ENCODE measurements at places on chromosomes 2 and 18.

DNA sequence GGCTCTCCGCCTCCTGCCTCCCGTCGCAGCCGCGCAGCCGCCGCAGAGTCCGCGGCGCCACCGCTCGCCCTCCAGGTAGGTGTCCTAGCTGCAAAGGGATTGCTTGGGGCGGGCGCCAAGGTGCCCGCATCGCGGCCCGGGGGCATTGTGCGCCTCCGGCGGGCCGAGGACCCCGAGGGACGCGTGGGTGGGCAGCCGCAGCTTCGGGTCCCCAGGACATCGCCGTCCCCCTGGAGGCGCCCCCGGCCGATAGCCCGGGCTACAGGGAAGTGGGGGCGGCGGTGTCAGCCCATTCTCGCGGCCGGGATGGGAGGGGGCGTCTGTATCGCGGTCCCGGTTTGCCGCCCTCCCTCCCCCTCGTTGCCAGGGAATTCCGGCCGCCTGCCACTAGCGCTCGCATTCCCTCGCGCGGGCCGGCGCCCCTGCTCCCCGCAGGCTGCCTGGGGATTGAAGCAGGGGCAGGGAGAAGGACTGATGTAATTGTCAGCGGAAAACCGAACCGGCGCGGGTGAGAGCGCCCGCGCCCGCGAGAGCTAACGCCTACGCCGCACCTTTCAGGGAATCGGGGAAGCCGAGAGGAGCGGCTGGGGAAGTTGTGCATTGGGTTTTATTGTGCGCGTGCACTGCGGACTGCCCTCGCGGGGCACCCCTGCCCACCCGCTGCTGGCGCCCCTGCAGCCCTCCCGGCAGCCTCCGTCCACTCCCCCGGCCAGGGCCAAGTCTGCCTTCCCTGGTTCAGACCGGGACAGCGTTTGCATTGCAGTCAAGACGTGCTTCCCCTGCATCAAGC, 483 bp downstream of the OSBPL6 start:
- no peak for DNase-seq

- DNase-seq, result no peak
Observed at GRCh38 chr18:8890957-8891464, 185.7 kb downstream of the MTCL1 start.

GRCh38 chr2:58107803-58108710, 61.5 kb downstream of the VRK2 start:
- DNase-seq, result no peak

GRCh38 chr2:38141501-38141900, 65.5 kb upstream of the CYP1B1 start:
- DNase-seq, result no peak

DNA sequence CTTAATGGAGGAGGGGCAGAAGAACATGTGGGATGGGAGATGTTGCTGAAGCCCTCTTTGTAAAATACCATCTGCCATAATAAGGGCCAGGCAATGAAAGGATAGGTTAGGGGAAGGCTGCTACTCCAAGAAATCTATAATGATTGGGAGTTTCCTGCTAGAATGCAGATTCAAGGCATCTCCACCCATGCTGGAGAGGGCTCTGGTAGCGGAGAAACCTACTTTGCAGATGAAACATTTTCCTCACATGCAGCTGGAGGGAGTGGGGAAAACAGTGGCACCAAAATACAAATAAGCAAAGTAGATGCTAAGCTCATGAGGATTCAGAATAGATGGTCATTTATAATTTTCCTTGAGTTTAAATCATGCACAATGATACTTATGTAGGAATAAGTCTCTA, 82.3 kb upstream of the GCFC2 start:
- DNase-seq, result no peak

DNA sequence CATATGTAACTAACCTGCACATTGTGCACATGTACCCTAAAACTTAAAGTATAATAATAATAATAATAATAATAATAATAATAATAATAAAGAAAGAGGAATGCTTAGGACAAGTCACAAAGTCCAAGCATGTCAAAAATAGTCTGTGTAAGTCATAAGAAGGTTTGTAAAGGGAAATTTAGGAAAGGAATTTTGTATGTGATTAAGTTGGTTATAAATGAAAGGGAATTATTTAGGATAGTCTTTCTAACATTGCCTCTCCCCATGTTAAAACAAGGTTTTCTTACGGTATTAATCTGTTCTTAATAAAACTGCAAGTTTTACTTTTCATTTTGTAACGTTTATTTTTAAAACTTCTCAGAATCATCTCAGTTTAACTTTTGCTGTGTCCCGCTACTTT, 62.8 kb downstream of the SESTD1 start:
- DNase-seq, result no peak

DNA sequence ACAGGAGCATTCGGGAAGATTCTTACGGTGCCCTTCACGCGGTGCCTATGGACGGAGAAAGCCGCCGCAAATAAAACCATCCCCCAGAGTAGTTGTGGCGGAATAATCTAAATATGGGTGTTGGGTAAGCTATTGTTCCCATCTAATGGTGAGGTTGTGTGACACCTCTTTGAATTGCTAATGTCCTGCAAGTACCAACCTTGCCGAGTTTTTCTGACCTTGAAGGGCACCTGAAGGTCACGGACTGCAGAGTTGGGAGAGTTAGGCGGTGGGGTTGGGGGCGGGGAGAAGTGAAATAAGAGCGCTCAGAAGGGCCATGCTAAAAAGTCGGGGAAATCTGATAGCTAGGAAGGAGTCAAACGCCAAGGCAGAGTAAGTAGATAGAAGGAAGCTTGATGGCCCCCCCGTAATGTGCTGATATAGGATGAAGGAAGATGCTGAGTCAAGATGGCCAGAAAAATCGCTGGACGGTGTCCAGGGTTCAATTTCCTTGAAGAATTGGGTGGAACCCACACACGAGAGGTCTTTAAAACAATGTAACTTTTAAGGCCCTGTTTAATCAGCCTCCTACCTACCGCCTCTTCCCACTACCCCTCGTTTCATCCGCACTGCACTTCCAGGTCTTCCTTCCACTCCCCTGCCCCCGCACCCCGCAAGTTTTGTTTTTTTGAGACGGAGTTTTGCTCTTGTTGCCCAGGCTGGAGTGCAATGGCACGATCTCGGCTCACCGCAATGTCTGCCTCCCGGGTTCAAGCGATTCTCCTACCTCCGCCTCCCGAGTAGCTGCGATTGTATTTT, 600 bp downstream of the KATNAL2 start:
- DNase-seq, result no peak

GRCh38 chr2:72603481-72603880, 222.4 kb downstream of the EXOC6B start:
- no peak for DNase-seq

DNA sequence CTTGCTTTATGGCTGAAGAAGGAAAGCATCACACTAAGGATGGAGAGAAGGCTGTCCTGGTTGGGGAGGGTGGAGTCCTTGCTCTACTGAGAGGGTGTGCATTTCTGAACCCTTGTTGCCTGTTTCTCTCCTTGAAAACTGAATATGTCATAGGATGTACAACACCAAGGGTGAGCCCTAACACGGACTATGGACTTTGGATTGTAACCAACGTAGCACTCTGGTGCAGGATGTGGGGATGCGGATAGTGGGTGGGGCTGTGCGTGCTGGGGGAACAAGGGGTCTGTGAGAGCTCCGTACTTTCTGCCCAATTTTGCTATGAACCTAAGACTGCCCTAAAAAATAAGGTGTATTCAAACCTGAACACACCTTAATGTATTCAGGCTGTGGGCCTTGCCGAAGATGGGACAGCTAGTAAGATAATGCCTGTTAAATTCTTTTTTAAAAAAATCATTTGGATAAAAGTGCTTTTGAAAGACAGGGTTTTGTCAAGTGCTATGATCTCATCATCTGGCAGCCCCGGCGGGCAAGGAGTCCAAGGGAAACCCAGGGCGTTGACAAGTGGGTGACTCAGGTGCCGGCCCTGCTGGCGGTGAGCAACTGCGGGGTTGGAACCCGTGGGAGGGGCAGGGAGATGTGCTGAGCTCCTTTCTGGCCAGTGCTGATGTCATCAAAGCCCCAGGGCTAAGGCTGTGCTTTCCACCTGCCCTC, 54.0 kb downstream of the GATA6 start:
- no peak for DNase-seq

GRCh38 chr2:23635442-23636340, 250.7 kb downstream of the KLHL29 start:
- DNase-seq, result no peak

DNA sequence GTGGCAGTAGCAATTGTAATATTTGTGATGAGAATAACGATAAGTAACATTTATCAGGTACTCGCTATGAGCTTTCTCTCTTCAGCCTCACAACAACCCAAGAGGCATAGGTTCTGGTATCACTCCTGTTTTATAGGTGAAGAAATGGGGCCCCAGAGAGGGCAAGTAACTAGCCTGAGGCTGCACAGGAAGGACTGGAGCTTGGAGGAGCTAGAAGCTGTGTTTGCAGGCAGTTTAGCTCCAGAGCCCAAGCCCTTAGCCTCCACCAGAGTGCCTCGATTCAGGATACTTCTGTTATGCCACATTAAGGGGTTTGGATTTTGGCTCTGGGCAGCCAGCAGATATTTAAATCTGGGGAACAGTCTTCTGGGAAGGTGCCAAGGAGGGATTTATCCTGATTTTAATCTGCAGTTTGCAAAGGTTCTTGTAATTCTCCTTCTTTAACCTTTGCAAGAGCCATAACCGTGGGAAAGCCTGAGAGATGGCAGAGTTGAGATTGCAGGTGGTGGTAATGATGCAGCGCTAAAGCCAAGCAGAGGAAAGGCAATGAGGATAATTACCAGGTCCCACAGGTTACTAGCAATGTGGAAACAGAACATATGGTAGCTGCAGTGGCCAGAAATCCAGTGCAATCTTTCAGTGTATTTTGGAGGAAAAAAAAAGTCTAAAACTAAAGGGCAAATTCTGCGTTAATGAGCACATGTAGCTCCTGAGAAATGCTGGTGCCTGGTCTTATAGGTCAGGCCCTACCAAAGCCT, 9.1 kb downstream of the MOCOS start:
- DNase-seq, result no peak

DNA sequence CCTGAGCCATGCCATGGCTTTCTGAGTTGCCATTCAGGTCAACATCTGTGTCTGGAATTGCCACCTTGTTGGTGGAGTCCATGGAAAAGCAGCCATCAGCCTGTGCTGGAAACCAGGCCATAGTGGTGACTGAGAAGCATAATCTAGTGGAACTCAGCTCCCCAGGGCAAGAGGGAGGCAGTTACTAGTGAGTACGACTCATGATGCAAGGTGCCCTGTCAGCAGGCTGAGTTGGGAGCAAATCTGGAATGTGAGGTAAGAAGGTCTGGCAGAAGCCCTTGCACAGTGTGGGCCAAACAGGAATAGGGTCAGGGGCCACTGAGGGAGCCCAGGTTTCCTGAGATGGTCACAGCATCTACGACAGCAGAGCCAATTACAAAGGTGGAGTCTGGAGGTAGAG, 37.1 kb downstream of the SULT1C2 start:
- no peak for DNase-seq

- no peak for DNase-seq
Observed at GRCh38 chr18:25125680-25126079, 226.3 kb downstream of the ZNF521 start.

GRCh38 chr18:59697236-59697932, at the start of gene CCBE1:
TSS of gene CCBE1 (minus strand) at chr18:59697423.
- DNase-seq, result no peak

DNA sequence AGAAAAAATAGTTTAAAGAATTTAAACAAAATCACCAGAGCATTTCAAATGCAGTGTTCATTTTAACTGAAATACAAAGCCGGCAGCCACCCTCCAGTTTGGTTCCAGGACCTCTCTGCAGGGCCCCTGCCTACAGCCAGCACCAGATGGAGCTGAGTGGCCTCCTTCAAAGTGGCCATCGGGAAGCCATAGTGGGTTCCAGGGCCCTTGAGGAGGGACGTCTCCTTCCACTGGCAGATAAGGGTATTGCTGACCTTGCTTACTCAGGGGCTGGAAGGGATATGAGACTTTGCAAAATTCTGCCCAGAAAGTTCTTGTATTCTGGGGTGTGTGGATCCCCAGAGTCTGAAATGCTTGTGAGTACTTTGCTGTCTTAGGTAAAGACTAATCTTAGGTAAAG, 205.2 kb upstream of the APCDD1 start:
- no peak for DNase-seq

DNA sequence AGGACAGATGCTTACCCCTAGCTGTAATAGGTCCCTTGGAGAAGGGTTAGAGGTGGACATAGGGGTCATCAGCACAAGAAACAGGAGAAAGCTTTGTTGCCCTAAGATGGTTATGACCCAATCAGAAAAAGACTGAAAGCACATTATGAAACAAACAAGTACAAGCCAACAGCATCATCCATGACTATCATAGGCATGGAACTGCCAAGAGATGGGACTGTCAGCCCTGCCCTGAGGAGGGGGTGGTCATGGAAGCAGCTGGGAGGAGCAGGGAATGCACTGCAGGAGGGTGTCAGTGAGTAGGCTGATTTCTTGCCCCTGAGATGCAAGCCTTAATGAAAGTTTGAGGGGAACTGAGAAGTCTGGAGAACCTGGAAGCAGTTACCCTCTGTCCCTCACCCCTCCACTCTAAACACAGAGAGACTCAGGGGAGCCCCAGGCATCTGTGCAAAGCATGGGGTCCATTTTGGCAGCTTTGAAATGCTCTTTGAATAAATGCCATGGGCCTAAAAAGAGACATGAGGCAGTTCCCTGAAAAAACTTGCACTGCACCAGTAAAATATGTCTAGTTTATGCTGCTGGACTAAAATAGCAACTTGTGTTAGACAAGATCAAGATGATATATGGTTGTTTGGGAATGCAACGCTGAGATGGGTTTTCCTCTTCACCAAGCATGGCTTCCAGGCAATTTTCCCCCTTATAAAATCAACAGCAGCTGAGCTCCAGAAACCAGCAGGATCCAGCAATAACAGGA, 122.7 kb upstream of the ZFP36L2 start:
- no peak for DNase-seq

GRCh38 chr2:67783026-67783425, 279.8 kb downstream of the C1D start:
- DNase-seq, result no peak

GRCh38 chr2:35790292-35790691, 565.3 kb upstream of the CRIM1 start:
- DNase-seq, result no peak

DNA sequence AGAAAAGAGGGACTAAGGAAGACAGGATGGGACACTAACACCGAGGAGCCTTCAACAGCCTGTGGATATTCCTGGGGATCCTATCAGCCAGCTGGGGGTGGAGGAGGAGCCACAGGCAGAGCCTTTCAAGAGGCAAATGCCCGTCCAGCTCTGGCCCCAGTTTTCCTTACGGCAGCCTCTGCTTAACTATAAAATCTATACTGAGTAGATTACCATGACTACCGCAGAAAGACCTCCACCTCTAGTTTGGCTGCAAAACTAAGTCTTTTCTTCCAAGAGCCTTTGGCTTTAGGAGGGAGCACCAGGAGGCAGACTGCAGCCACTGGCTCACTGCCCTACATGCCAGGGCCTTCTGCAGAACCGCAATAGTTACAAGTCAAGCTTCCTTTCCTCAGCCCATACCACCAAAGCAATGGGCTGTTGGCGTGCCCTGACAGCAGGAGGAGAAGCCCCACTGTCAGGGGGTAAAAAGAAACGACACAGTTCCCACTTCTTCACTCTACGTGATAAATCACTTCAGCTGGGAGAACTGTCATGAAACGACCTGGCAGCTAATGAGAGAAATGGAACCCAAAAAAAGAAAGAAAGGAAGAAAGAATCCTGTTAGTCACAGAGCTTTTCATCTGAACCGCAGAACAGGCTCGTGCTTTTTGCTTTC, 25.1 kb upstream of the CREB1 start:
- no peak for DNase-seq

All from stimulated activated CD8-positive, alpha-beta memory T cell treated with anti-CD3 and anti-CD28 coated beads, Interleukin-4, amount 100 ng/mL, for 1 hour (primary cell).